NCI-H2107 (cell line): ENCODE measurements at places on chromosomes 6 and 20.
A peak's percentile ranks its signal among the peaks of the same experiment; 100 is the strongest.

- DNase-seq = no peak
Observed at GRCh38 chr6:22582417-22583205, 13.2 kb downstream of the HDGFL1 start.

GRCh38 chr20:33554914-33555420, 65.1 kb downstream of the CBFA2T2 start:
- peak; percentile 65 for DNase-seq

DNA sequence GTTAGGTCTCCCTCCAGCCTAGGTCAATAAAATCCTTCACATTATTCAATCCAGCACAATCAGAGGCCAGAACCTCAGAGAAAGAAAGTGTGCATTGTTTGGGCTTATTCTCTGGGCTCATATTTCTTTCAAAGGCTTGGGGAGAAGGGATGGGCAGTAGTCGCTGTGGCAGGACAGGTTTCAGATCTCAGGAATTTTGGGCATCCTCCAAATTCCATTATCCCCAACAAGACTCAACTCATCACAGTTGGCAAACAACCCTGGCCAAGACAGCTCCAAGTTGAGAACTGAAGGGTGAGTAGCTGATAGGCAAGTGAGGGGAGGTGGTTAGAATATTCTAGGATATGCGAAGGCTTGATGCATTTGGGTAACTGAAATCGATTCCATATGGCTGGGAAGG, 27.2 kb upstream of the CHD6 start:
- no peak for DNase-seq

- no peak for DNase-seq
Observed at GRCh38 chr20:2246069-2246491, 49.7 kb upstream of the TGM3 start.

- no peak for DNase-seq
Observed at GRCh38 chr6:142013287-142013686, 119.4 kb upstream of the GJE1 start.

DNA sequence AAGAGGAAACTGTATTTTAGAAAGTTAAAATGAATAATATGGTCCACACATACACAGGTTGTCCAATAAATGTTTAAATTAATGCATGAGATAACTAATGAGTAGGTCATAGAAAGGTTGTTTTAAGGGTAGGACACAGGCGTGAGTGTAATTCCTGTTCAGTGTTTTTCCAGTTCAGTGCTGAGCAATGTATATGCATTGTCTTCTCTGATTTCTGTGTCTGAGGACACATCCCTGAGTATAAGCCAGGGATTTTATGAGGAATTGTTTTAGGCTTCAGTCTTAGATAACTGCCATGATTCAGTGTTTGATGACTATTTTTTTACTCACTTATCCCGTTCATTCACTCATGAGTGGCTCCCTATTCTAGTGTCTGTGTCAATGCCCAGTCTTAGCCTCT, 298.5 kb upstream of the TBX18 start:
- no peak for DNase-seq

- no peak for DNase-seq
Observed at GRCh38 chr6:141107591-141108160, 1025.0 kb upstream of the GJE1 start.

DNA sequence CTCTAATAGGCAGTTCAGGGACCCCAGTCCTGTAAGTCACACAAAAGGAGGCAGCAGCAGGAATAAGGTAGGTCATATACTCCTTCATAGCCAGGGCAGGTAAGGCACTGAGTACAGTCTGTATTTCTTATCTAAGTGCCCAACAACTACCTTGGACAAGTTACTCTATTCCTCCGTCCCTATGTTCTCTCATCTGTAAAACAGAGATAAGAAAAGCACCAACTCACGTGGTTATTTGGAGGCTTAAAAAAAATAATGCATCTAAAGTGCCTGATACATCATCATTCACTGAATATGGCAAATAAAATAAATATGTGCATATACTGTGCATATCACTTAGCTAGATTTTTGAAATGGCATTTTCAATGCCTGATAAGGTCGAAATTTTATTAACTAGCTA, 298.1 kb upstream of the CDYL start:
- DNase-seq = no peak

GRCh38 chr6:54860739-54861138, 14.2 kb downstream of the FAM83B start:
- DNase-seq = no peak

GRCh38 chr20:37737826-37738420, 44.1 kb downstream of the CTNNBL1 start:
- DNase-seq = no peak

- no peak for DNase-seq
Observed at GRCh38 chr6:143224516-143224915, 163.8 kb downstream of the AIG1 start.

GRCh38 chr6:7219310-7219709, 93.7 kb downstream of the SSR1 start:
- DNase-seq = no peak

- no peak for DNase-seq
Observed at GRCh38 chr20:63232235-63233060, 3.3 kb upstream of the BIRC7 start.

DNA sequence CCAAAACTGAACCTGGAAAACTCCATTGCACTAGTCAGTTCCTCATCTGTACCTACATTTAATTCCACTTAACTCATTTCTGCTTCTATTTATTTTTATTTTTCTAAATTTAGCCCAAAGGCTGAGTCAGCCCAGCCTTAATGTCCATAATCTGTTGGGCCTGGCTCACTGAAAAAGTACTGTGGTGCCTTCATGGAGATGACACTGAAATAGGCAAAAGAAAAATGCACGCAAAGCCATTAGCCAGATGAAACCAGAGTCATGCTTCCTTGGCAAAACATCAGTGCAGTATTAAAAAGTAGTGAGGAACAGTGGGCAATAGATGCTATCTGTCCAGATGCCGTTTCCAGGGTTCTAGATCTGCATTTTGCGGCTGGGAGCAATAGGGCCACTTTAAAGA, 14.7 kb upstream of the PLCB4 start:
- DNase-seq = no peak

DNA sequence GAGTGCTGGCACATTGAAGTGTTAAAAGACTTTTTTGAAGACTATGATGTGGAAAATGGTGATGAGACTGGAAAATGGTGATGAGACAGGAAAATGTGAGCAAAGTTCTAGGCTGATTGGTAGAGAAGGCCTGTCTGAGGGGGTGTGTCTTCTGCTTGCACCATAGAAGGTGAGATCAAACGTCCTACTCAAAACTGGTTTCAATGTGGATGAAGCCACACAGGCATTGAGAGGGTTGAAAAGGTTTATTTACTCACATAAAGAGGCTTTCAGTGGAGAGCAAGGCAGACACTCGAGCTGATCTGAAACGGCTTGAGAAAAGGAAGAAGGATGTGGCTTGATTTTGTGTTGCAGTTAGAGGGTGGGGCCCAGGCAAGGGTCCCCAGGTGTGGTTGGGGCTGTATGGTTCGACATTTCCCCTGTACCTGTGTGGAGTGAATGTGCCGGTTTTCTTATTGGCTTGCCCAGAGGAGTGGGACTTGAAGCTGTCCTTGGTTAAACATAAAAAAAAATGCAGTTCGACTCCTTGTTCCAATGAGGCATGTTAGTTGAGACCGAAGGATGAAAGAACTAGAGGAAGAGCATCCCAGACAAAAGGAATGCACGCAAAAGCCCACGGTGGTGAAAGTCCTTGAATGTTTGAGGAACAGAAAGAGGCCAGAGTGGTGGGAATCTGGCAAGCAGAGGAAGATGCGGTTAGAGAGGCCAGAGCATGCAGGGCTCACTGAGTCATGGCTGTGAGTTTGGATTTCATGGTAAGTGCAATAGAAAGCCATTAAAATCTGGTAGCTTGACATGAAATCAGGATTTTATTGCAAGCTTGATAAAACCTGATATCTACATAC, 172.3 kb downstream of the EPM2A start:
- DNase-seq = no peak

- no peak for DNase-seq
Observed at GRCh38 chr6:96505363-96505762, 16.2 kb upstream of the UFL1 start.

DNA sequence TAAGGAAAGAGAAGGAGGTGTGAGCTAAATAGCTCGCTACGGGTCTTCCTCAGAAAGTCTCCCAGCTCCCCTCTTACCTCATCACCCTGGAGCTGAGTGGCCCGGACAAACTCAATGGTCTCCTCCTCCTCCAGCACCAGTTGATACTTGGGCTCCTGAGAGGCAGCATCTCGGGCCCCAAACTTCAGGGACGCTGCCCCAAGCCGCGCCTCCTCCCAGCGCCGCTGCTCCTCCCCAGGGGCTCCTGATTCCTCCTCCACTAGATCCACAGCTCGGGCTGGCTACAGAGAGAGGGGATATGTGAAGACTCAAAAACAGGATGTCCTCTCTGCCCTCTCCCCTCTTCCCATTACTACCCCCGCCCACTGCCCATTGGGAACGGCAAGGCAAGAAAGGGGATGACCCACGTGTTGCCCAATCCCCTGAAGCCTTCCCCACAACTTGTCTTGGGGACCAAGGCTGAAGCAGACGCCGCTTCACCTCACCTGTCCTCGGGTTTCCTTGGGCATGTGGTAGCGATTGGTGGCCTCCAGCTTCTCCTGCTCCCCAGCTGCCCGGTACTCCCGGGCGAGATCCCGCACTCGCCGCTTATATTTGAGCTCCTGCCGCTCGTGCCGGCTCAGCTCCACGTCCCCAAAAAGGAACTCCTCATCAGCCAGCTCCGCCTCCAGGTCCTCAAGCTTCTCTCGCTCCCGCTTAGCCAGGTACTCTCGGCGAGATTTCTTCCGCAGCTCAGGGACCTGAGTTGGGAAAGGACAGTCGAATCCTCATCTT, 7.6 kb downstream of the DHX16 start:
- no peak for DNase-seq

GRCh38 chr6:95216555-95216954, 360.8 kb upstream of the MANEA start:
- no peak for DNase-seq

DNA sequence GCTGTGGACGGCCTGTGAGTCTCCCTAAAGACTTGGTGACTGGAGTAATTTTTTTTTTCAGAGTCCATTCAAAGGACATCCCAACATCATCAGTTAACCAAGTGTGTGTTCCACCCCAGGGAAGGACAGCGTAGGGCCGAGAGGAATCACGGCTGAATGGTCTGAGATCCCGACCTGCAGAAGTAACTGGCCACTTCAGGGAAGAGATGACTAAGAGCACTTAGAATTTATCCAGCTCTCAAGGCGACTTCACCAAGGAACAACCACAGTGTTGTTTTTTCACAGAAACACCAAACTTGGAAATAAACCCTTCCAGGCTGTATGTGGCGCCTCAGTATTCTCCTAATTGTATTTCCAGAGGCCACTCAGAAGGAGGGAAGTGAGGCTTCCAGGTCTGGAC, 231.6 kb downstream of the FNDC1 start:
- no peak for DNase-seq
